ENCODE measurements at places on chromosomes 3 and 15.

GRCh38 chr3:3744826-3745225 lies 54.4 kb upstream of the LRRN1 start:
- DNase-seq: no peak

- DNase-seq: no peak
These were observed 39.4 kb downstream of the VGLL4 start for GRCh38 chr3:11604139-11604892.

DNA sequence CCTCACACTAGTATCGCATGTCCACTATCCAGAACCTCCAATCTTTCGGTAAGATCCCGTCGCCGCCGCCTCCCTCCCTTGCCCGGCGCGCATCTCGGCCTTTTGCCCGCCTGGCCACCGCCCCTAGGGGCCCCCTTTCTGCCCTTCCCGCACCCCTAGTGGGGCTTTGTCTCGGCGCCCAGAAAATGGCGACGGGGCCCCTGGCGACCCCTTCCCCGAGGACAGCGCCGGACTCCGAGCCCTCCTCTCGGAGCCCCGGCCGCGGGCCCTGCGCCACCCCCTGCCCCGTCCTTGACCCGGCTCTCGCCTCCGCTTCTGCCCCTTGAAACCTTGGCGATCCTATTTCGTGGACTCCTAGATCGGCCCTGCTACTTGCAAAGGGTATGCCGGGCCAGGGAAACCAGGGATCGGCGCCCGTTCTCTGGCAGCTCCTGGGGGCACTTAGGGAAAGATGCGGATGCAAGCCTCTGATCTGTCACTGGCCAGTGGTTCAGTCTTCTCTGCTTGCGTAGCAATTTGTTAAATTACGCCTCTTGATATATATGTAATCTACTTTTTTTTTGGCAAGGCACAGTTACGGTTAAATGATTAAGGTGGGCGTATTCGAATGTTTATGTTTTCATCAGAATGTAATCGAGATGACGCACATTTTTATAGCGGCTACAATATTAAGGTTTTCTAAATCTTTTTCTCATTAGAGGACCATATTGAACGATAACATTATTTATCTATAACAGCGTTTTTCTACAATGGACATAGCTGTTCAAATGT lies 603 bp downstream of the EIF1B start:
- DNase-seq: no peak

- no peak for DNase-seq
These were observed 34.5 kb downstream of the TIGIT start for GRCh38 chr3:114328345-114328744.

DNA sequence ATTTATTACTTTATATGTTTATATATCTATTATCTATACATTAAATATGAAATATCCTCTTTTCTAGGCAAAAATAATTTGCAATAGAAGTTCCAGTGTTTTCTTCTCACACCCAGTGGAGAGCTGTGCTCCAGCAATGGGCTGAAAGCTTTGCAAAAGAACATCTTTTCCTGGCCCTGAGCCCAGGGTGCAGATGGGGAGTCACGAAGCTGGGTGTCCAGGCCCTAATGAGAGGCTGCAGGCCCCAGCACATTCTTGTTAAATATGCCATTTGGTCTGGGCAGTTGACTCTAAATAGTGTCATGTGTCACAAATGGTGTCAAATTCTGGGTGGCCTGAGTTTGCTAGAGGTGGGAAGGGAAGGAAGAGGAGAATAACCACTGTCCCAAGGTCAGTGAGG lies 5.7 kb downstream of the NTRK3 start:
- DNase-seq: no peak

- DNase-seq: no peak
These were observed 5.0 kb downstream of the SLC22A13 start for GRCh38 chr3:38270606-38271005.

GRCh38 chr3:195601382-195601781 lies 17.6 kb upstream of the APOD start:
- DNase-seq: peak; percentile 1

DNA sequence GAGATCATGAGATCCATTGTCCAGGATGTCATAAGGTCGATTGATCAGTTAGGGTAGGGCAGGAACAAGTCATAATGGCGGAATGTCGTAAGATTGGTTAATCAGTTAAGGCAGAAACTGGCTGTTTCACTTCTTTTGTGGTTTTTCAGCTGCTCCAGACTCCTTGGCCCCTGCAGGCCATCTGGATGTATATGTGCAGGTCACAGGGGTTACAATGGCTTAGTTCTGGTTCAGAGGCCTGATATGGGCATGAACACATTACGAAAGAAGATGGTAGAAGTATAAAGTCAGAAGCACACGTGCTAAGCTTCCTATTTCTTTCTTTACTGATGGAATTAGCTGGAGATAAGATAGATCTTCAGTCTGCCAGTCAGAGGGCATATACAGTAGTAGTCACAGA lies 315.4 kb upstream of the LRRC3B start:
- no peak for DNase-seq

- no peak for DNase-seq
These were observed 67.8 kb upstream of the SLC24A5 start for GRCh38 chr15:48052946-48053345.

DNA sequence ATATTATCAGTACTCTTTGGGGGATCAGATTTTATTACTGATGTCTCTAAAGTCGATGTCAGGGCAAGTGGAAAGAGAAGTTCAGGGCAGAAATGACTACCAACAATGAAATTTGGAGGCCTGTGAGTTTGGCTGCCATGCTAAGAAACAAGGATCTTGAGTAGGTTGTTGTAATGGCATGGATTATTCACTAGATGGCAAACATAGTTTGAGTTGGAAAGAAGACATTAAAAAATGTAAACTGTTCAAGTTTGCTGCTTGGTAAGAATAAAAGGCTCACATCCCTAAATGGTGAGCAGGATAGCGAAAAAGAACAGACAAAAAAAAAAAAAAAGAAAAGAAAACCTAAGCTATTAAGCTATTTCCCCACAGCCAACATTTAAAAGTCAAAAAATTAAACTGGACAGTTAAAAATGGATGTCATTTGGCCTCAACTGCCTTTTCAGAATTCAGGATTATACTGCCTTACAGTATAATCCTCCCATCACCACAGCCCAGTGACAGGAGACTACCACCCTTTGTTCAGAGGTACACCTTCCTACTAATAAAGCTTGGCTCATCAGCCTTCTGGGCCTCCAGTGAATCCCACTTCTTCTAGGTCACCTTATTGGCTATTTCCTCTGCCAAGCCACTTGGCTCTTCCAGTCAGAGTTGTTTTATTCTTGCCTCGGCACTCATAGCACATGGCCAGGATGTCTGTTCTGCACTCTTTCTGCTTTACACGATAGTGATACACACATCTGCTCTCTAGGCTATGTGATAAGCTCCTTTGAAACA lies 163.7 kb downstream of the PLD1 start:
- DNase-seq: no peak

DNA sequence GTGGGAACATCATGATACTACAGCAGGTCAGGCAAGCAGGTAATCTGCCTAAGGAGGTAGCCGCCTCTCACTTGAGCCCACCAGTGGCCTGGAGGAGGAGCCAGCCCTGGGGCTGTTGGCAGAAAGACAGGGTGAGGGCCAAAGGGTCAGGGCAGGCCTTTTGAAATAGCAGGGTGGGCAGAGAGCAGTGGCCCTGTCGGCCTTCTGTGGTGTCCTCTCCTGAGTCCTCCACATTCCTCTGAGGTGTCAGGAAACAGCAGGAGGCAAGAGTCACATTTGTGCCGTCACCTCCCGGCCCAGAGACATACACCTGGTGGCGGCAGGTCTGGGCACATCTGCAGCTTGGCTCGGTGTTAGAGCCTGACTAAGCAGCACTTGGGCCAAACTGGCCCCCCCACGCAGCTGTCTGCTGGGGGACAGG lies 3.9 kb upstream of the BNC1 start:
- DNase-seq: no peak

- no peak for DNase-seq
These were observed 89.5 kb downstream of the VGLL4 start for GRCh38 chr3:11554236-11554610.

- peak; percentile 41 for DNase-seq
These were observed 69.7 kb downstream of the GAP43 start for GRCh38 chr3:115692887-115693524.

DNA sequence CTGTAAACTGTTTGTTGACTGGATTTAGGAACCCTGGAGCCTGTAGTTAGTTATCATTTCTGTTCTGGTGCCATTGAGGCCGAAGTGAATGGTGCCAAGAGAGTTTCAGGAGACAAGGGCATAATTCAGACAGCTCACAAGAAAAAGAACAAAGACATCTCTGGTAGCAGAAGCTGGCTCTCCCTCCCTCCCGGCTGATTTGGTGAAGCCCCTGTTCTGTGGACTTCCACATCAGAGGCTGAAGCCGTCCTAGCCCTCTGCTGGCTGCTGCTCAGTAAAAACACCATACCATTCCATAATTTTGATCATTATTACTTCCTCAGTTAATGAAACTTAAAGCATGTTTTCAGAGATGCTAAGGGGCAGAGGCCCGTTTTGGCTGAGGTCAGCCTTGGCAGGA lies 381.2 kb upstream of the WNT5A start:
- DNase-seq: no peak

DNA sequence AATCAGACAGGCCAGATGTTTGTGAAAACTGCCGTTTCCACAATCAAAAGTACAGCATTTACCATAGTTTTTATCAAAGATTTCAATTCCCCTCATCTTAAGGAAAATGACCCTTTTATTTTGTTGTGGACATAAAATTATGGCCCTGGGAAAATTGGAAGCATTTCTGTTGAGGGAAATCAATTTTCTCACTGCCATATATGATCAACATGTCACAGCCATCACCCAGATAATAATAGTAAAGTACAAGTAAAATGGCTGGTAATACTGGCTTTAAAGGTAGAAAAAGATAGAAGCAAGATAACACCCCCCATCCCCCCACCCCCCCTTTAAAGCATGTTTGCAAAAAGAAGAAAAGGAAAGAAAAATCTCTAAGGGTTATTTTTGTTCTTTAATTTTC lies 311.7 kb downstream of the WDR72 start:
- DNase-seq: no peak

- no peak for DNase-seq
These were observed 201.2 kb downstream of the GOLGA6L6 start for GRCh38 chr15:20340331-20340811.

- DNase-seq: no peak
These were observed 427.5 kb upstream of the ALCAM start for GRCh38 chr3:104939196-104939595.

DNA sequence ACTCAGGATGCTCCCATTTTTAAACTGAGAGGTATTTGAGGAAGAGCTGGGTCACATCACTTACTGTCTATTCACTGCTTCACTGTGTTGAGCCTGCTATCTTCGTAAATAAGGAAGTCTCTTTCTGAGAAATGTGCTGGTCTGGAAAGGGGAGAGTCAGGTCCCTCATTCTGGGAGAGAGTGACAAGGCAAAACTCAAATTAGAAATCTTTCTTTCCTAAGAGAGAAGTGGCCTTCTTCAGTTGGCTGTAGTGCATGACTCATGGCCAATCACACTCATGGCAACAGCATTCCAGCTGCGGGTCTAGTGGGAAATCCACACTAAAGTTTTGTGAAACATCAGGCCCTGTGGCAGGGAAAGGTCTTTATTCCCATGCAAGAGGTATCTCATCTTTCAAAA lies 11.5 kb upstream of the TIMP4 start:
- DNase-seq: no peak

DNA sequence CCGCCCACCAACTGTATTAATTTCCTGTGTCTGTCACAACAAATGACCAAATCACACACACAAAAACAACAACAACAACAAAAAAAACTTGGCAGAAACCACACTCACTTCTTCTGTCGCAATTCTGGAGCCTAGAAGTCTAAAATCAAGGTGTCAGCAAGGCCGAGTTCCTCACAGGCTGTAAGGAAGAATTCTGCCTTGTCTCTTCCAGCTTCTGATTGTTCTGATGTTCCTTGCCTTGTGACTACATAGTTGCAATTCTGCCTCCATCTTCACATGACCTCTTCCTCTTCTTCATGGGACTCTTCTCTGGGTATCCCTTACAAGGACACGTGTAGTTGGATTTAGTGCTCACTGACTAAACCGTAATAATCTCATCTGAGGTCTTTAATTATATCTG lies 61.4 kb downstream of the IL12A start:
- no peak for DNase-seq

DNA sequence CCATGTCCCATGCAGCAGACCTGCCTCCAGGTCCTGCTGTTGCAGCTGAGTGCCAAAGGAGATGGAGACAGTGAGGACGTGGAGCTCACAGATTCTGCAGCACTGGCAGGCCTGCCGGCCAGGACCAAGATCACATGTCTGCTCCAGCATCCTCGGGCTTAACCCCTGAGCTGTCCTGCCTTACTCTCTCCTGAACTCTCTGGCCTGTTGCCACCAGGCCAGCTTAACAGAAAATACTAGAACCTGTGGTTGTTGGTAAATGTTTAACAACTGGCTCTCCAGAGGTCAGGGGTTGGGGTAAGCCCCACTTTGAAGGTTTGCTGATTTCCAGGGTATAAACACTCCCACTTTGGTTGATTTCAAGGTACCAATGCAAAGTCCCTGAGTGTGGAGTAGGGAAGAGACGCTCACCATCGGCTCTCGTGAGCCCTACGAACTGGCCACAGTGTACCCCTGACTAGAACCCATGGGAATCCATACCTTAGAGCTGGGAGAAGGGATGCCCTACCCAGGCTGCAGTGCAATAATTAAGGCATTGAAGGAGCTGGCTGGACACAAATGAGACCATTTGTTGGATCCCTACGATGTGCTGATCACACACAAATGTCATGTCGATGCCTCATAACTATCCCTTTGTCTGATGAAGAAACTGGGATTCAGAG lies 147.9 kb downstream of the OR4M2 start:
- DNase-seq: no peak

- DNase-seq: no peak
These were observed 149.8 kb downstream of the TMCO5A start for GRCh38 chr15:38084289-38084688.
